ENCODE measurements at places on chromosomes 13 and 19. TPM values are rescaled to one million over a fixed set of nuclear protein-coding genes. Genes with fewer than 3 reads are reported as not detected.

DNA sequence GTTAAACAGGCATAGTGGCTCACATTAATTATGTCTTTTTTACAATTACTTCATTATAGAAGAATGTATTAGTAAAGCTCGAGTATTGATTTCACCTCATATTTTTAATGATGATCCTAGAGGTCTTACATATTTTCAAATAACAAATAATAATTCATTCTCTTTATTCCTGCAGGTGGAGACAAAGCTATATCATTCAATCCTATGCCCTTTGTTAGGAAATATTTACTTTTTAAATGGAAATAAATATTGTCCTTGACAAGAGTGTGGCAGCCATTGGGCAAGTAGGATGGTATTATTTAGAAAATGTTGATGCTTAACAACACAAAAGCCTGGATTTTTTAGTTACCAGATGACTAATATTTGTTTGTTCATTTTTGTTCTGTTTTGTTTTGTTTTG, 127.6 kb downstream of the COG6 start:
- no peak for DNase-seq

- DNase-seq: no peak
These were observed 27.6 kb downstream of the TMPRSS9 start for GRCh38 chr19:2387367-2388288.

DNA sequence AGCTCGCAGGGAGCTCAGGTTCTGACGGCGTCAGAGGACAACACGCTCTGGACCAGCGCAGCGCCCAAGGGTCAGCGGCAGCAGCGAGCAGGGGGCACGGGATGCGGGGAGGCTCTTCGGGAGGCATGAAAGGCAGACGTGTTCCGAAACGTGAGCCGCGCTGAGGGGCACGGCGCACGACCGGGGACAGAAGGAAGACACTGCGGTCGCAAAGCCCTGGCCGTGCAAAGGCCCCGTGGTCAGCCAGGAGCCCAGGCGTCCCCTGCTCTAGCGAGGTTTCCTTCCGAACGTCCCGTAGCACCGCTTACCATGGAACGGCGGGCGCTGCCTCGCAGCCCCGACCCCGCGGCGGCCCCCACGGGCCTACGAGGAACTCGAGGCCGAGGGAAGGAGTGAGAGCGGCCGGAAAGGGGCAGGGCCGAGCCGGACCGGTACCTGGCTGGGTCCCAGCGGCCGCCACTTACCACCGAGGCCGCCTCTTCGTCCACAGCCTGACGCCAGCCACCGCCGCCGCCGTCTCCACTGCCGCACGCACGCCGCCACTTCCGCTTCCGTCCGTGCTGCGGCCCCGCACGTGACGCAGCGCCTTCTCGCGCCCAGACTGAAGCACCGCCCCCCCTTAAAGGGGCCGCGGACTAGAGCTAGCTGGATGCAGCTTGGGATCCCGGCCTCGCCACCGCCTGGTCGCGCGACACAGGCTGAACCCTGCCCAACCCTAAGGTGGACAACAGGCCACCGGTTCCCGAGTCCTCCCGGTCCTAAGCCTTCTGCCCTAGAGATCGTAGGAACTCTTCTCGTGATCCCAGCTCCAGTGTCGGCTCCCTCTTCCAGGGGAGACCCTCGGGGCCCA, 9.4 kb downstream of the ABHD17A start:
- DNase-seq: peak; percentile 95

GRCh38 chr19:29843180-29844051, 31.6 kb downstream of the CCNE1 start:
- peak; percentile 38 for DNase-seq

DNA sequence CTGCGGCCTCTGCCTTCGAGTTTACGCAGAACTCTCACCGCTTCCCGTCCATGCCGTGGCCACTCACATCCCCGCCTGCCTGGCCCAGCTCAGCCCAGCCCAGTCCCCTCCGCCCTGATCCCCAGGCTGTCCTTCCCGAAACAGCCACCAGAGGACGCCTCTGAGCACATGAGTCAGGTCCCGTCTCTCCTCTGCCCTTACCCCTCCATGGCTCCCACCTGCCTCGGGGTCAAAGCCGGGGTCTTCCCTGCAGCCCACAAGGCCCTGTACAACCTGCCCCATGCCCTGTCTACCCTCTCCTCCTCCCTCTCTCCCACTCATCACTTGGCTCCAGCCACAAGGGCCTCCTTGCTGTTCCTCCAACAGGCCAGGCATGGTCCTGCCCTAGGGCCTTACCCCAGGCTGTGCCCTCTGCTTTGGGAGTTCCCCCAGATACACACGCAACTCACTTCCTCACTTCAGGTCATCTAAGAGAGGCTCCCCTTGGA, 8.1 kb upstream of the SEMA6B start:
- peak; percentile 78 for DNase-seq

DNA sequence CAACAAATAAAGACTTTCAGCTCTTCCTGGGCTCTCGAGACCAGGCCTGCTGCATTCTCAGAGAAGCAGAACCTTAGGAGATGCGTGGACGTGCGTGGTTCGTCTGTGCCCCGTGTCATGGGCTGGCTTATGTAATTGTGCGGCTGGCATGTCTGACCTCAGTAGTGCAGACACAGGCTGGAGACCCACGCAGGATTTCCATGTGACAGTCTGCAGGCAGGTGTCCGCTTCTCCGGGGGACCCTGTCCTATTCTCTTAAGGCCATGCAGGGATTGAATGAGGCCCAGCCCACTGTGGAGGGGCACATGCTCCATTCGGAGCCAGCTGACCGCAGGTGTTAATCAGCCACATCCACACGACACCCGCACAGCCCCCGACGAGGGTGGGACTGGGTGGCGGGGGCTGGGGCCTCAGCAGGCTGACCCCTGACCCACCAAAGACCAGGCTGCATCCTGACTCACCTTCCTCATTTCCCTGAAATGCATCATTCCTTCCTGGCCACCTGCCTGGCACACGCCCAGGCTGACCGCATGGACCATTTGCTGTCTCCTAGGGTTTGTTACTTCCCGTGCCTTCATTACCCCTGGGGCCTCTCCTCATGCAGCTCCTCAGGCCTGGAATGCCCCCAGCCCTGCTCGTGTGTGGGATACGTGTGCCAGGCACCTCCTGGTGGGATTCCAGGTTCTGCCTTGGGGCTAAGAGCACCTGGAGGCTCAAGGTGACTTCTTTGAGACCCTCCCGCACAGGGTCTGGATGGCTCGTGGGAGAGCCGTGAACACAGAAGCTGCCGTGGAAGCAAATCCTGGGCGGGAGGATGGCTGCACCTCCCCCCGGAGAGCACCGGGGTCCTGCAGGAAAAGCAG, 10.7 kb upstream of the MCF2L start:
- DNase-seq: no peak

- DNase-seq: no peak
These were observed 431.2 kb downstream of the FOXO1 start for GRCh38 chr13:40235160-40235796.

- DNase-seq: no peak
These were observed 53.1 kb downstream of the UGGT2 start for GRCh38 chr13:96000069-96000468.

- DNase-seq: no peak
These were observed 60.3 kb upstream of the EEF1AKMT1 start for GRCh38 chr13:20833900-20834679.

DNA sequence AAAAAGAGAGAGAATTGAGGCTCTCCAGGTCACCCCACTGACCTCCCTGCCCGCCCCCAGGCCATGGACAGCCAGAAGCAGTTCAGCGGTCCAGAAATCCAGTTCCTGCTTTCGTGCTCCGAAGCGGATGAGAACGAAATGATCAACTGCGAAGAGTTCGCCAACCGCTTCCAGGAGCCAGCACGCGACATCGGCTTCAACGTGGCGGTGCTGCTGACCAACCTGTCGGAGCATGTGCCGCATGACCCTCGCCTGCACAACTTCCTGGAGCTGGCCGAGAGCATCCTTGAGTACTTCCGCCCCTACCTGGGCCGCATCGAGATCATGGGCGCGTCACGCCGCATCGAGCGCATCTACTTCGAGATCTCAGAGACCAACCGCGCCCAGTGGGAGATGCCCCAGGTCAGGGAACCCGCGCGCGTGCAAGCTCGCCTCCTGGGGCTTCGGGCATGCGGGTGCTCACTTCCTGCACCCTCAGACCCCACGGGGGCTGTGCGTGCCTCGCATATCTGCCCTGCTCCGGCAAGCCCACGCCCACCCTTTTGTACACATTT, 56.6 kb downstream of the MAP4K1 start:
- DNase-seq: no peak

- DNase-seq: no peak
These were observed 222.9 kb downstream of the GGACT start for GRCh38 chr13:100365680-100366079.

- no peak for DNase-seq
These were observed 1.7 kb upstream of the SLC35E1 start for GRCh38 chr19:16573925-16574324.

GRCh38 chr13:58343076-58343475, 711.5 kb downstream of the PCDH17 start:
- no peak for DNase-seq

GRCh38 chr13:110949628-110950027, 34.8 kb upstream of the ANKRD10 start:
- DNase-seq: no peak

GRCh38 chr19:23436944-23437343, 41.7 kb upstream of the ZNF91 start:
- DNase-seq: no peak

GRCh38 chr19:17582613-17583012, 27.2 kb downstream of the COLGALT1 start:
- DNase-seq: no peak

DNA sequence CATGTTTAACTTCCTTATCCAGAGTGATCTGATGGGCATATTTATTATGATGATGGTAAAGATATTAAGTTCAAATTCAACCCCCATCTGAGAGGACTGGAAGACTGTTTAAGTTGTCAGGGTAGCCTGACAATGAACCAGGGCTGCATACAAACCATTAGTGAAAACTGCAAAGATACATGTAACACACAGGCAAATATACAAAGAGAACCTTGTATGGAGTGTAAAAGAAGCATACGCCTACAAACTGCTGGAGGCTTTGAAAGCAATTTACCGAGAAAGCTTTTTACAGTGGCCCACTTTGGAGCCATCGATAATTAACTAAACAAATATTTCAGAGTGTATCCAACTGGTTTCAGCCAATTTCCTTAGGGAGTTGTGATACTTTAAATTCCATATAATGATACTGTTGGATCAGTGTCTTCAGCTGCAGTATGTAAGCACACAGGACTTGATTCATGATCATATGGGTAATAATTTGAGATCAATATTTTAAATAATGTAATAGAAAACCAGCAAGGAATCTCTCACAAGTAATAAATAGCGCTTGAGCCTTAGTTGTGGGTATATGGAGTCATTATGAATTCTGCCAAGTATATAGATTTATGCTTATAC, 231.5 kb upstream of the SPRY2 start:
- DNase-seq: no peak

- no peak for DNase-seq
These were observed 27.0 kb downstream of the NFIX start for GRCh38 chr19:13022111-13022858.

DNA sequence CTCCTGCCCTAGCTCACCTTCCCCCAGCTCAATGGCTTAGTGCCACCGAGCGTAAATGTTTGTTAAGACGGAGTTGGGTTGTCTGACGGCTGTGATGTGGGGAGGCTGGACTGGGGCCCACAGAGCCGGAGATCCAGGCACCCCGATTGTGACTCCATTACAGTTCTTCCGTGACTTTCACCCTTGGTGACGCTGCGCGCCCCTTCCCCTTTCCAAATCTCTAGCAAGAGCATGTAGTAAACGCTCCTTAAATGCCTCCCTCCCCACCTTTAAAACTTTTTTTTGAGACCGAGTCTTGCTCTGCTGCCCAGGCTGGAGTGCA, 829 bp downstream of the REEP6 start:
- DNase-seq: no peak

- DNase-seq: peak; percentile 87
These were observed 2.1 kb downstream of the EFNB2 start for GRCh38 chr13:106533101-106533942.

GRCh38 chr13:51317262-51317661, 22.2 kb upstream of the SERPINE3 start:
- no peak for DNase-seq

GRCh38 chr19:40294560-40294959, 9.4 kb upstream of the AKT2 start:
- no peak for DNase-seq

- no peak for DNase-seq
These were observed 12.0 kb upstream of the NUMBL start for GRCh38 chr19:40702337-40703012.

DNA sequence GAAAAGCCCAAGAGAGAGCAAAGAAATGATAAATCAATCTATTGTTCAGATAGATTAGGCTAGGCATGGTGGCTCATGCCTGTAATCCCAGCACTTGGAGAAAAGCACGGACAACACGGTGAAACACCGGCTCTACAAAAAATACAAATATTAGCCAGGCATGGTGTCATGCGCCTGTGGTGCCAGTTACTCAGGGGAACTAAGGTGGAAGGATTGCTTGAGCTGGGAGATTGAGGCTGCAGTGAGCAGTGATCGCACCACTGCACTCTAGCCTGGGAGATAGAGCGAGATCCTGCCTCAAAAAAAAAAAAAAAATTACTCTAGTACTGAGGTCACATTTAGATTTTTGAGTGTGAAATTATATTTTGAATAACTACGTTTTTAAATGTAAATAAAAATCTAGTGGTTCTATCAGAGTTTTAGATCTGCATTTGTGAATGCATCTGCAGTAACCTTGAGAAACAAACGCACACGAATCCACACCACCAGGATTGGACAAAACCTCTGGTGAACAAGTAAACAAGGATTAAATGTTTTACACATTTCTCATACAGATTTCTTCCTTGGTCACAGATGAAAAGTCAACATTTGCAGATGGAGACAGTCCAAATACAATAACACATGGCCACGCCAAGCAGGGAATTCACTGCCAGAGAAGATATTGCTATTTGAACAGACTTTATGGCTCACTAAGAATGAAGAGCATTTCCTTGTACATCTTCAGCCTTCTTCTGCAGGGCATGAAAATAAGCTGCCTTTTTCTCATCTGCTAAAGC, 917.6 kb downstream of the PCDH9 start:
- DNase-seq: no peak

- DNase-seq: peak; percentile 69
These were observed 16.8 kb downstream of the FPR2 start for GRCh38 chr19:51777570-51778462.

Gene ZNF331
- total RNA-seq: 36.1 TPM

Gene TMEM221
- 0.18 TPM for total RNA-seq

Gene YIPF2
- 31.8 TPM for total RNA-seq

Gene LILRB3
- 10.5 TPM for total RNA-seq

Gene LHFPL6
- total RNA-seq: 58.2 TPM

Gene C13orf46
- total RNA-seq: 0.65 TPM

Gene KLK12
- total RNA-seq: not detected

Gene LAIR1
- 26.8 TPM for total RNA-seq

Gene ATP4B
- total RNA-seq: not detected

Gene CERS4
- 13.8 TPM for total RNA-seq

Gene CRLF1
- total RNA-seq: 26.8 TPM

Gene PDE4C
- 0.55 TPM for total RNA-seq

Gene MADCAM1
- total RNA-seq: 0.24 TPM

Gene BABAM1
- total RNA-seq: 67.2 TPM

Gene ACP7
- not detected for total RNA-seq

Gene IFT88
- total RNA-seq: 8.4 TPM

Gene CCDC8
- total RNA-seq: 38.4 TPM
